ENCODE measurements at places on chromosomes 1 and 21.

GRCh38 chr1:204773246-204773645 lies 87.7 kb upstream of the LRRN2 start:
- no peak for DNase-seq

GRCh38 chr1:231544943-231545592 lies 16.6 kb downstream of the TSNAX start:
- no peak for DNase-seq

DNA sequence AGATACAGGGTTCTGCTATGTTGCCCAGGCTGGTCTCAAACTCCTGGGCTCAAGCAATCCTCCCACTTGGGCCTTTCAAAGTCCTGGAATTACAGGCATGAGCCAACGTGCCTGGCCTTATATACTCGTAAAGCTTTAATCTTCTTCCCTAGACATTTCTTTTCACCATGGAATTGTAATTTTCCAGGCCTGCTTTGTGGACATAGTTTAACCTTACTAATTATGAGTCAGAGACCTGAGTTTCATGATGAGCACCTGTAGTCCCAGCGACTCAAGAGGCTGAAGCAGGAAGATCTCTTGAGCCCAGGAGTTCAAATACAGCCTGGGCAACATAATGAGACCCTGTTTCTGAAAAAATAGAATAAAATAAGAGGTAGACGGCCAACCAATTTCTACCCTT lies 12.3 kb downstream of the PATJ start:
- DNase-seq = no peak

DNA sequence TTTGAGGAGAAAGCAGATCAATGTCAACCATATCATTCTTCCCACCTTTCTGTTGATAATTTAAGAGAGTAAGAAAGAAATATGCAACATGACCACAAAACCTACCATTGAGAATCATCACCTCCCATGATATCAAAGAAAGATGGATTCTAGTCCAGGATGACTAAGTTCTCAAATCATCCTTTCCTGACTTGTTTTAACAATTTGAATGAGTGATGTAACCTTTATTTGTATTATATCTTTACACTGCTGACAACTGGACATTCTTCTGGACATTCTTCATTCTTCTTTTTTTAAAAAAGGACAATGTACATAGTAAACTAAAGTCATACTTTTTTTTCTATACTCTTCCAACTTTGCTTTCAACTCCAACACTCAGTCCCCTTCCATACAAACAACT lies 9.5 kb downstream of the PSMB4 start:
- DNase-seq = peak; percentile 9

- DNase-seq = no peak
Observed at GRCh38 chr1:65459397-65459768, 38.9 kb downstream of the LEPR start.

- no peak for DNase-seq
Observed at GRCh38 chr1:212186427-212187207, 98.6 kb upstream of the PPP2R5A start.

DNA sequence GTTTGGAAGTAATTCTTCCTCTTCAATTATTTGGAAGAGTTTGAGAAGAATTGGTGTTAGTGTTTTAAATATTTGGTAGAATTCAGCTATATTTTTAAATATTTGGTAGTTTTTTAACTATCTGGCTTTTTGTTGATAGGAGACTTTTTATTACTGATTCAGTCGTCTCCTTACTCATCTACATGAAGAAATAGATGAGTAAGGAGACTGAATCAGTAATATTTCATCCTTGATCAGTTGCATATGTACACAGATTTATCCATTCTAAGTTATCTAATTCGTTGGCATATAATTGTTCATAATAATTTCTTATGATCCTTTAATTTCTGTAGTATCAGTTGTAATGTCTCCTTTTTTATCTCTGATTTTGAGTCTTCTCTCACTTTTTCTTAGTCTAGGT lies 224.1 kb downstream of the GPR52 start:
- DNase-seq = no peak

- no peak for DNase-seq
Observed at GRCh38 chr1:31507676-31508530, 68.4 kb upstream of the TINAGL1 start.

- no peak for DNase-seq
Observed at GRCh38 chr1:228646717-228647522, 88.4 kb upstream of the RHOU start.

DNA sequence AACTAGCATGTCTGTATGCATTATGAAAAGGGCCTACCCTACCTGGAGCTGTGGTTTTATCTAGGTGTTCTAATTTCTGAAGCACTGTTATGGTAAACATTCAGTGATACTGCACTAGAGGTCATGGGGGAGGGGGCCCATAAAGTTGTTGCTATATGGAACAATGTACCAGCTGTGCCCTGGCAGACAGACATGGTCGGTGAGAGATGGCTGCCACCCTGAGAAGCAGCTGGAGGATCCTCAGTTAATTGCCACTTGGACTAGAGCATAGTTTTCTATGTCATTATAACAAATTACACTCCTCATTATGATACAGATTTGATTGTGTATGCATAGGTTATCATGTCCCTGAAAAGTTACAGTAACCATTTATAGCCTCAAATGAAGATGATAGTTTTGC lies 45.4 kb downstream of the ILDR2 start:
- no peak for DNase-seq

GRCh38 chr1:197904126-197904787 lies 1.8 kb downstream of the C1orf53 start:
- DNase-seq = no peak

DNA sequence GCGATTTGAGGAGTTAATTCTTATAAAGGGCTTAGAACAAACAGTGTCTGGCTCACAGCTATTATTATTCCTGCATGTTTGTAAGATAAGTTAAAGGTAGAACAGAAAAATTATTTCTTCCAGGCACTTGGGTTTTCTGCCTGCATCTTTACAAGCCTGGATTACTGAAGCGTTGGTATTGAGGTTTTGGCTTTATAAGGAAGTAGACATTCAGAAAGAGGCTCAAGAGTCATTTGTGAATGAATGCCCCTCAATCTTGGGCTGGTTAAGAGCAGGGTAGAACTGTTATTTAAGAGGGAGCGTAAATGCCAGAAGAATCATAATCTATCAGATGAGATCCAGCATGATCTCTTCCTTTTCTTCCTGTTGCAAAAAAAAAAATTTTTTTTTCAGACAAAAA lies 77.3 kb upstream of the ARID1A start:
- no peak for DNase-seq

GRCh38 chr21:45845770-45846090 lies 135.8 kb upstream of the COL6A1 start:
- no peak for DNase-seq

- peak; percentile 47 for DNase-seq
Observed at GRCh38 chr1:170620164-170620563, 43.8 kb upstream of the PRRX1 start.

All from fibroblast of skin of left quadriceps (primary cell).